Activated T-cell treated with anti-CD3 and anti-CD28 coated beads for 4 hours (primary cell): ENCODE measurements at places on chromosomes 5 and 9.

DNA sequence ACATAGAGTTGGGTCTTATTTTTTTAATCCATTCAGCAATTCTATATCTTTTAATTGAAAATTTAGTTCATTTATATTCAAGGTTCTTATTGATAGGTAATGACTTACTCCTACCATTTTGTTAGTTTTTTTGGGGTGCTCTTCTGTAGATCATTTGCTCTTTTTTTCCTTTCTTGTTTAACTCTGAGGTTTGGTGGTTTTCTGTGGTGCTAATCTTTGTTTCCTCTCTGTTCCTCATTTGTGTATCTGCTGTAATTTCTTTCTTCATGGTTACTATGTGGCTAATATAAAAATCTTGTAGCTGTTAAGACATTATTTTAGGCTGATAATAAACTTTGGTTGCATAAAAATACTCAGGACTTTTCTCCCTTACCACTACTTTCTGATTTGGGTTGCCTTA is 181.6 kb upstream of the DMRTA1 start:
- no peak for DNase-seq

DNA sequence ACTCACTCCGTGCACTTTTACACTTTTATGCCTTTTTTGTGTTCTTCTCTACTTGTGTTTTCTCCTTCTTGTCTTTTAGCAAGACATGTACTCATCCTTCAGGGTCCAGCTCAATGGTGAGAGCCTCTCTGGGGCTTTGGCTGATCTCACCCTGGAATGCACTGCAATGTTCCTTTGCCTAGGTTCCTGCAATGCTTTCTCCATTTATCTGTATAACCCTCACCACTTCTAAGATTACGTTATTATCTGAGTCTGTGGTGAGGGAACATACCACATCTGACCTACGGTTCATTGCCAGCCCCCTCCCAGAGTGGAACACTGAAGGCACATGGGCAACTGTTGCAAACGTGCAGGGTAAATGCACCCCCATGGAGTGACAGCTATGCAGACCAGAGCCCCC is 47.3 kb downstream of the KCNIP1 start:
- no peak for DNase-seq

DNA sequence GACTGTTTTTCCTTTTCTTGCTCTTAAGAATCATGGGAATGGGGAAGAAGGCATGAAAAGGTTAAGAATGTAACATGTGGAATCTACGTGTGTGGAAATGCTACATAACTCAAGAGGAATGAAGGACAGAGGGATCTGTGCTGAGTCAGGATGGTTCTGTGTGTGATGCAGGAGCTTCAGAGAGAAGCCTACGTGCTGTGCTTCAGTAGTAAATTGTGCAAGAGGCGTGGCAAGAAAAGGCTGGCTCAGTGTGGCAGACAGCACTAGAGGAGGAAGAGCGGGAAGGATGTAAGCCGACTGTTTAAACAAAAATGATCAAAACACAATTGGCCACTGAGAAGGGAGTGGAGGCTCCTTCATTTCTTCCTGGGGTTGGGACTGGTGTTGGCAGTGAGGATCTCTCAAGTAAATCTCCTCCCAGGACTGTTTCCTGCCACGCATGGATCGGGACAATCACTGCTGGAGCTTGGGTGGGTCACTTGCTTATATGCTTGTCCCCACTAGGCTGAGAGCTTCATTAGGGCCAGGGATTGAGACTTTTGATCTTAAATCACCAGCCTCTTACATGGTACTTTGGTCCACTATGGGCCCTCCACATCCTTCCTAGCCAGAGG is 59.4 kb upstream of the BASP1 start:
- no peak for DNase-seq

DNA sequence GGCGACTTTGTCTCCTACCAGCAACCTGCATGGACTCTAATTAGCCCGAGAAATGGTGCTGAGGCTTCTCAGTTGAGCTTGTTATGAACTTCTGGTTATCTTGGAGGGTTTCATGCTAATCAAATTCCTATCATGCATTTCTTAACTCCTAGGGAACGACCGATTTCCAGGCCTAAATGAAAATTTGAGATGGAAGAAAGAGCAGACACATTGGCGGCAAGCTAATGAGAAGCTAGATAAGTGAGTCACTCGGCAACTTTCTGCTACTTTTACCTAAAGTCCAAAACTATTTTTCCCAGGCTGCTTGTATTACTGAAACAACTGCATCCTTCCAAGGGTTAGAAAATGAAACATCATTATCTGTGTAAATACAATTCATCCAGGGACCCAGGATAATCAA is 207.2 kb downstream of the DOCK8 start:
- DNase-seq: no peak

DNA sequence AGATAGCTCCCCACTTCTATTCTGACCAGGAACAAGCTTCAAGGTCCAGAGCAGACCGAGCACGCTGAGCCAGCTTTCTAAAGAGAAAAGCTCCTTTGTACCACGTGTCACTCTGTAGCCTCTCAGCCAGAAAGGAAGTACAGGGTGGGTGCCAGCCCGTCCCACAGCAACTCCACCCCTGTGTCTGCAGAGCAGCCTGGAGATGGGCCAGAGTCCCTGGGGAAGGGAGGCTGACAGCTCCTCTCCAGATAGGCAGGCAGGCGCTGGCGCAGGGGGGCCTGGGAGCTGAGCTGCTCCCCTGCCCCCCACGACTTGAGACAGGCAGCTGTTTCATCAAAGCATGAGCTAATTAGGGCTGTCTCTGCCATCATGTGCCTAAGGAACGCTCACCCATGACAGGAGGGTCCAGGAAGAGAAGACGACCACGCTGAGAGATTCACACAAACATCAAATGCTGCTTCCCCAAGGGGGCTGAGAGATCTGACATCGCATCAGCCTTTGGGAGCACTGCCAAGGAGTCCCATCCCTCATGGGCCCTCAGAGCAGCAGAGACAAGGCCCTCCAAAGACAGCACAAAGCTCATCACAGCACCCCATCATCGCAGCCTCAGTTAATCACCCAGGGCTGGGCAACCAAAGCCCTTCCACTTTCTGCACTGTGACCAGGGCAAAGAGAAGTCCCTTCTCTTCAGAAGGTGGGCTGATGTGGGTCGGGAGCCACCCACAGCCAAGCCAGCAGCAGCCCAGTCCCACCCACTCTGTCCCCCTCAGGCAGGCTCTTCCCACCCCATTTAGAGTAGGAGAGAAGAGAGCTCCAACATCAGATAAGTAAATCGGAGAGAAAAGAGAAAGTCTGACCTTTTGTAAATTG is 78.5 kb upstream of the LRRTM2 start:
- no peak for DNase-seq

DNA sequence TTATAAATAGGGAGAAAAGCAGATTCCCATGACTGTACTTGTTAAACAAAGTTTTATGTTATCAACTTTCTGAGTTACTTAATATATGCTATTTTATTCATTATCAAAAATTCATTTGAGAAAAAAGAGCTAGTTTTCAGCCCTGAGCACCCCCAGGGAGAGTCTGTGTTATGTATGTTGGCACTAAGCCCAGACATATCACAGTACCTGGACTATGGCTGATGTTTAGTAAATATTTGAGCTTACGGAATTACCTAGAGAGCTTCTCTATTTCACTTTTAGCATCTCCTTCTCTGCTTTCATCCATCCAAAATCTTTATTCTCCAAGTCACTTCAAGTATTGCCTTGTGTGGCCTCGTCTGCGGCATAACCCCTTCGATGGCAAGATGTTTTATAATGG is 225.9 kb upstream of the PCSK5 start:
- DNase-seq: no peak

GRCh38 chr9:6639622-6640021 is 5.9 kb downstream of the GLDC start:
- no peak for DNase-seq

GRCh38 chr5:143016777-143017516 is 246.8 kb downstream of the ARHGAP26 start:
- peak; percentile 48 for DNase-seq

DNA sequence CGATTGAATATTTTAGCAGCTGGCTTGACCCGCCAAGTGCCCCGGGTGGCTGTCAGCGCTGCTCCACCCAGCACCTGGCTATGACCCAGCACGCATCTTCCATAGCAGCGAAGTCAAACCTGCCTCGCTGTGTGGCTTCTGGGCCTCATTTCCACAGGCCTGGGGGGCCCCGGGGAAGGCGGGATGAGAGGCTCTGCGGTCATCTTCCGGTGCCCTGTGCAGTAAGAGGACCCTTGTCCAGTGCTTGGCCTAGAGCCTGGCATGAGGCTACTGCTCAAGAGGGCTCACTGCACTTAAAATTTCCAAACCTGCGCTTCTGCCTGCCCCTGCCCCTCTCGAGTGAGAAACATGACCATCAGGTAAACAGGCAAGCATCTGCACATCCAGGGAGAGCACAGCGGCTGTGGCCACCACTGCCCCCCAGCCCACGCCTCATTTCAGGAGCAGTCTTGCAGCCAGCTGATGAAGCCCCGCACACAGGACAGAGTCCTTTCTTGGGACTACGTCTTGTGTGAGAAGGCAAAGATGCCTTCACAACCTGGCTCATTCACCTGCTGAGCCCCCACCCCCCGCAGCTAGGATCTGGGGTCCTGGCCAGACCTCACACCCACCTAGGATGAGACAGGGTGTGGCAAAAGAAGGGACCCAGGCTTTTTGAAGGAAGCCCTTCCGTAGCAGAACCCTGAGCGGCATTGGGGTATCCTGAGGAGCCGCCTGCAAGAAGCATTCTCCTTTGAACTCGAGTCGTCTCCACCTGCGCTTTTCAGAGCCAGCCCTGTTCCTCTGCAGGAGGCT is 69.5 kb upstream of the UNC5A start:
- no peak for DNase-seq

DNA sequence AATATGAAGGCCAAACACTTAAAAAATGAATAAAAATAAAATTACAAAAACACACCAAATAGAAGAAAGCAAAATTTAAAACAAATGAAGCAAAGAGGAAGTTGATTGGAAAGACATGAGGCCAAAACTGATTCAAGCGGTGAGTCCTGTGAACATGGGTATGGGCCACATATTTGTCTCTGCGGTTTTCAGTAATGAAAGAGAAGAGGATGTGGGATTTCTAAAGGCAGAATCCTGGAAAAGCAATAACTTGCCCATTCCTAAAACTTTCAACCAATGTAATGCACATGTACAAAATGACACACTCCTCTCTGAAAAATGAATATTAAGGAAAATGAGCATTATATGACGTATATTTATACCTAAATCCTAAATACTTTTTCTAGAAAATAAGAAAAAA is 263.7 kb downstream of the SEMA5A start:
- DNase-seq: no peak

DNA sequence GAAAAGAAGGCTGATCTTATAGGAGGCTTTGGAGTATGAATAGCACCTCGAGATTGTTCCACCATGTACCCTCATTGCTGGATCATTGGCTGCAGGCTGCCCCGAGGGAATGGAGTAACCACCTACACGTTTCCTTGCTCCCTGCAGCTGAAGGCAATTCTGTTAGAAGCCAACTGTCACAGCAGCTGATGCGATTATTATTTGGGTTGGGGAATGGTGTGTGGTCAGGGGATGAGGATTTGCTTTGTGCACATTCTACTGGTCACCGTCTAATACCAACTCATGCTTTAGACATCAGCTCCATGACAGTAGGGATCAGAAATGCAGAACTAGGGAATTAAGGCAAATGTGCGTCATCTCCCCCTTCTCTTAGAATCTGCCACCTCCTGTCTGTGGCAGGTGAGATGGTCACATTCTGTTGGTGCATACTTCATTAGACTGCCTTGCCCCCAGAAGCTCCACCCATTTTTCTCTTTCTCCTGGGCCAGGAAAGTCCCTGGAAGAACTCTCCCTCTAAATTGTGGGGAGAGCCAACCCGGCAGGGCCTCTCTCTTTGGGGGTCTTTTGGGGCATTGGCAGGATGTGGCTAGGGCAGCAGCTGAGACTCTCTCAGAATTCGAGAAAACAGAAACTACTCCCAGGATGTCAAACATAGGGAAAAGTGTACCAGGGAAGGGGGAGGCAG is 32.8 kb downstream of the NEUROG1 start:
- no peak for DNase-seq

DNA sequence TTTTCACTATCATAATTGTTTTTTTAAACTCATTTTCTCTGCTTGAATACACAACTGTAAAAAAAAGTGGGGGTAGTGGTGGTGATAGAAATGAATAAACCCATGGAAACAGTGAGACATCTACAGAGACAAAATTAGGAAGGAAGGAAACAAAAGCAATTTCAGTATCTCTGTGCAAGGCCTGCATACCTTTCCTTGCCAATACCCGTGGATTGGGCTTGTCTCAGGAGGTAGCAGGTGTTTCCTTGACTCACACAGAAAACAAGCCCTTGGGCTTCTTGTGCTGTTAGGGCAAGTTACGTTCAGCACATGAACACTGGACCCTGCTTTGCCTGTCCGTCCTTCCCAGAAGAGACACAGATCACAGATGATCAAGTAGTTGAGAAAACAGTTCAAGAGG is 372.2 kb downstream of the ZSWIM6 start:
- no peak for DNase-seq

DNA sequence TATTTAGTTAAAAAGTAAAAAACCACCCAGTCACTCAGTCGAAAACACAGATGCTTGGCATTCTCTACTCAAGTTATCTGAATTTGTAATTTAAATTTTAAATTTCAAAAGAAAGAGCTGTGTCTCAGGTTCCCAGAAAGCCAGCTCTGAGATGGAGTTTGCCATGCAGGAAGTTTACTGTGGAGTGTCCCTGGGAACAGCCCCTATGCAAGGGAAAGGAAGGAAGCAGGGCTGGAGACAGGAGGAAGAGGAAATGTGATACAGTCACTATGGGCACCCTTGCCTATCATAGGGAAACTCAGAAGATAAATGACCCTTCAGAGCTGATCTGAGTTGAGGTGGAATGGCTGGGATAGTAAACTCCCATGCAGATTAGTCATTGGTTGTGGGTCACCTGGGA is 408.8 kb upstream of the ACTBL2 start:
- DNase-seq: no peak

GRCh38 chr5:120778491-120779484 is 314.7 kb downstream of the PRR16 start:
- no peak for DNase-seq

- no peak for DNase-seq
These were observed 4.0 kb downstream of the PHYKPL start for GRCh38 chr5:178228609-178229008.

- no peak for DNase-seq
These were observed 188.9 kb downstream of the ARHGAP26 start for GRCh38 chr5:142958944-142959682.

DNA sequence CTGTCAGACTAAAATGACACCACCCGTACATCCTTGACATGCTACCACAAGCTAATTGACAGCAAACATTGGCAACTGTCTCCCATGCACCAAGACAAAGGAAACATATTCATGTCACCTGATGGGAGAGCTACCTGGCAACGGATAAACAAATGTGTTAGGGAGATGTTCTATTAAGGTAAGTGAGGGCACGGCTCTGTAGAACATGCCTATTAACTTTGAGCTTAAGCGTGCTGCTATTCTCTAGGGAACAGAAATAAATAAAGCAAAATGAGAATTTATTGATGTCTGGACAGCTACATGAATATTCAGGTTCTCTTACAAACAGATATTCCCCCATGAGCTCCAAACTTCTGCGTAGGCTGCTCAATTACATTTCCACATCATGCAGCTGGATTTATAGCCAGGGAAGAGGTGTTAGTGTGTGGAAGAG is 361.4 kb upstream of the RFX3 start:
- DNase-seq: no peak

GRCh38 chr5:16679863-16680262 is 63.1 kb upstream of the RETREG1 start:
- DNase-seq: no peak

GRCh38 chr5:112413611-112414010 is 5.5 kb downstream of the EPB41L4A start:
- DNase-seq: no peak
